Body of pancreas (tissue), 4 donors: ENCODE measurements at places on chromosomes 3 and 15. TPM values are rescaled to one million over a fixed set of nuclear protein-coding genes. Genes with fewer than 3 reads are reported as not detected.

ADAMTS17 gene
- total RNA-seq = 24.6 TPM

CA12 gene
- total RNA-seq = 16.1 TPM

RGMA gene
- 8.8 TPM for total RNA-seq

CORO2B gene
- total RNA-seq = 4.0 TPM

FBXW12 gene
- total RNA-seq = 3.4 TPM

DPPA2 gene
- not detected for total RNA-seq

- no peak overlapping the region for H3K4me3 ChIP-seq
- H3K36me3 ChIP-seq = no peaks in the 10 kb centered on the region
- no peaks in the 10 kb centered on the region for H3K27me3 ChIP-seq
- no peak for DNase-seq
- no peaks in the 10 kb centered on the region for H3K4me1 ChIP-seq
These were observed 459.7 kb upstream of the ZNF717 start for GRCh38 chr3:76245073-76245472.

DNA sequence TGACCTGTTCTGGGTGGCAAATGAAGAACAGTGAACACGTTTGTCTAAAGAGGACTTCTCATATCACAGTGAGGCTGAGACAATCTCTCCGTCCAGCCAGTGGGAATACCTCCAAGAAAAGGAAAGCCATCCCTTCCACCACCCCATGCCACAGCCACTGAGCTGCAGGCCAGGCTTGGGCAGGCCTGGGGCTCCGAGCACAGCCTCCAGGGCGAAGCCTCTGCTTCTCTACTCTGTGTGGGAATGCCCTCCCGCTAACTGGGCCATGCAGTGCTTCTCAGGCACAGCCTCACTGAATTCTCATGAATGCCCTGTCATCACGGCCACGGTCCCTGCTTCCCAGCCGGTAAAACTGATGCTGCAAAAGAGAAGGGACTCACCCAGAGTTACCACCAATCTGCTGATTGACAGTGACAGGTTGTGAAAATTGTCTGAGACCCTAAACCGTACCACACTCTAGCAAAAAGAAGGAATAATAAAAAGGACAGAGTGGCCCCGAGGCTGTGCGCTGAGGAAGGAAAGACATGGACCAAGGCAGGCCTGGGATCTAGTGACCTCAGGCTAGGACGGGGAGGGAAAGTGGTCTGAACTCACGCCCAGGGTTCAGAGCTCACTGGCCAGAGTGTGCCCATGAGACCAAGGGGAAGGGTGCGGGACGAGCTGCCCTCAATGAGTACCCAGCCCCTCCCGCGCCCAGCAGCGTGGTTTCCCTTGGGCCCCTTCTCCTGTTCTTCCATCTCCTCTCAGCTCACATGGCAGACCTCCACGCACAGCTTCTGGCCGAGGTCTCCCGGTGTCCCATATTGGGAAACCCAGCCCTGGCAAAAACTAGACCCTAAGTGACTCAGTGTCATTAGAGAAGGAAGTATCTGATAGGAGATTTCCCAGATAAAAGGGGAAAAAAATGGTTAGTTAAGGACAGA is 52.8 kb downstream of the DHX30 start:
- no peak overlapping the region for H3K4me3 ChIP-seq
- no peaks in the 10 kb centered on the region for H3K4me1 ChIP-seq
- H3K27me3 ChIP-seq = no peaks in the 10 kb centered on the region

- DNase-seq = no peak
- no peaks in the 10 kb centered on the region for H3K27me3 ChIP-seq
- H3K4me3 ChIP-seq = no peak overlapping the region
These were observed 30.7 kb downstream of the LRTM1 start for GRCh38 chr3:54897028-54897711.

DNA sequence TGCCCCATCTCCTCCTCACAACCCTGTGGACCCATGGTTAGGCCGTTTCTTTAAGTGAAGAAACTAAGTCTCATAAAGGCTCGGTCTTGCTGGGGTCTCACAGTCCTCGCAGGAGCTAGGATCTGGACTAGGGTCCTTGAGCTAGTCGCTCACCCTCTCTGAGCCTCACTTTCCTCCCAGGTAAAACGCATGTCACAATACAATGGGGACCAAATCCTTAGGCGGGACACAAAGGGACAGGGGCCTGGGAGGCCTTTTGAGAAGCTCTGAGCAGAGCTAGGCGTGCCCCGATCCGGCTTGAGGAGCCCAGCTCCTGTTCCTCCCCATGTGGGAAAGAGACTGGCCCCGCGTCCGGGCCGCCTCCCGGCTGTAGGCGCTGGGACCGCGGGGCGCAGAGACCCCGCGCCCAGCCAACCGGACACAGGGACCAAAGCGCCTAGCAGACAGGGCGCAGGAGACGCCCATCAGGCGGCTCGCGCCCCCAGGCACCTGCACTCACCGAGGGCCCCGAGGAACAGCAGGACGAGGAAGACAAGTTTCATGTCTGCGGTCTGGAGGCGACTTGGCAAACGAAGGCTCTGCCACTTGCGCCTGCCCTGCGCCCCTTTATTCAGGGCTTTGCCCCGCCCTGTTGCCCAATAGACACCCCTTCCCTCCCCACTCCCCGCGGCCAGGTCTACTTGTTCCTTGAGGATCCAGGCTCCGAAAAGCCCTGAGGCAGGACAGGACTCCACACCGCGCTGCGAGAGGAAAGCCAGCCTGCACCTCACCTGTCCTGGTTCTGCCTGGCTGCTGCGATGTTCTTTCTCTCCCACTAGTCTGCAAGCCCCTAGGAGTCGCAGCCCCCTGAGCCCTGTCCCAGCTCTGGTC is at the start of gene LTF:
Gene LTF, minus strand, starts transcription at position 580 of the 870 bp plus-strand sequence. Its CDS starts 38 bp downstream, at position 542.
- H3K4me1 ChIP-seq = peaks cover 22% of the 10 kb centered on the region
- H3K36me3 ChIP-seq = no peaks in the 10 kb centered on the region
- H3K4me3 ChIP-seq = no peak within 1 kb of the TSS
- no peaks in the 10 kb centered on the region for H3K27me3 ChIP-seq

- no peak for DNase-seq
- no peaks in the 10 kb centered on the region for H3K36me3 ChIP-seq
- H3K27ac ChIP-seq = no peak overlapping the region
- H3K4me3 ChIP-seq = no peak overlapping the region
- H3K27me3 ChIP-seq = no peaks in the 10 kb centered on the region
These were observed 284.5 kb upstream of the MME start for GRCh38 chr3:154795582-154795981.

GRCh38 chr3:40869939-40870338 is 329.4 kb upstream of the CTNNB1 start:
- H3K27ac ChIP-seq = no peak overlapping the region
- H3K27me3 ChIP-seq = no peaks in the 10 kb centered on the region
- no peak overlapping the region for H3K4me3 ChIP-seq
- no peaks in the 10 kb centered on the region for H3K36me3 ChIP-seq
- DNase-seq = no peak

- H3K4me1 ChIP-seq = no peaks in the 10 kb centered on the region
- DNase-seq = no peak
- H3K36me3 ChIP-seq = no peaks in the 10 kb centered on the region
These were observed 37.4 kb upstream of the MRPL3 start for GRCh38 chr3:131540143-131540542.

DNA sequence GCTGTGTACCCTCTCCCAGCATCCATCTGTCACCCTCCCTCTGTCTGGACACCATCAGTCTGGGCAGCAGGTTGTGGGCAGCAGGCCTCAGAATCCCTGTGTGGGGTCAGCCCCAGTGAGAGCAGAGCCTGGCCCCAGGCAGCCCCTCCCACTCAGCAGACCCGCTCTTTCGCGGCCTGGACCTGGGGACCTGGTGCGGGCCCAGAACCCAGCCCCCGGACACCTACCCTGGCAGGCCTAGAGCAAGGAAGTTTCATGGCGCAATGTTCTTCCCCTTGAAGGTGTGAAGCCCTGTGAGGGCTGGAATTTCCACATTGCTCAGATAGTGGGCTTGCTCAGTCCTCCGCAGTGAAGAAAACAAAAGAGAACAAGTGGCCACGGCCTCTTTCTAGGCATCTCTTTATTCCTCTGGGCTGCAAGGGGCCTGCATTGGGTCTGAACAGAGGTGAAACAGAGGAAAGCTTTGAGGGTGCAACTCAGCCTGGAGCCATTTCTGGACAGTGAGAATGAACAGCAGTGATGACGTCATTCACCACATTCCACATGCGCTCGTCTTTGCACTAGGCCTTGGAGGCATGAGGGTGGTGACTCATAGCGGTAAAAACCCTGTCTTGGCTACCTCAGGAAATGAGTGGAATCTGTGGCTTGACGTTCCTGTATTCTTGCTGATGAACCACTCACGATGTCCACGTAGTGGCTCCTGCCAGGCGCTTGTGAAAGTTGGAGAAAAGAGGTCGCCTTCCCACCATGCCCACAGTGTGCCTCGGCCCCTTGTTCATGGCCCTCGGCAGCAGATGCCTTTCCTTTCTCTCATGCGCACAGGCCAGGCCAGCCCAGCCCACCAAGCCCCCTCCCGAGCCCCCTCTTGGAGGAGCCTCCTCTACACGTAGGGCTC is 66.1 kb downstream of the SLC30A4 start:
- H3K27me3 ChIP-seq = no peaks in the 10 kb centered on the region
- H3K36me3 ChIP-seq = no peaks in the 10 kb centered on the region
- peak overlapping the region; percentile 69 for H3K27ac ChIP-seq
- H3K4me3 ChIP-seq = no peak overlapping the region
- peak; percentile 80 for DNase-seq

GRCh38 chr3:109803274-109803673 is 465.9 kb upstream of the DPPA4 start:
- no peaks in the 10 kb centered on the region for H3K27me3 ChIP-seq
- DNase-seq = no peak
- H3K36me3 ChIP-seq = no peaks in the 10 kb centered on the region
- H3K27ac ChIP-seq = no peak overlapping the region
- H3K4me1 ChIP-seq = no peaks in the 10 kb centered on the region
- H3K4me3 ChIP-seq = no peak overlapping the region

- no peak for DNase-seq
- H3K27me3 ChIP-seq = no peaks in the 10 kb centered on the region
- H3K36me3 ChIP-seq = peaks cover 14% of the 10 kb centered on the region
- H3K4me1 ChIP-seq = peaks cover 25% of the 10 kb centered on the region
- peak overlapping the region; percentile 17 for H3K27ac ChIP-seq
These were observed 7.8 kb downstream of the ANAPC13 start for GRCh38 chr3:134477938-134478337.

- no peak overlapping the region for H3K27ac ChIP-seq
- H3K4me3 ChIP-seq = no peak overlapping the region
- no peak for DNase-seq
- no peaks in the 10 kb centered on the region for H3K27me3 ChIP-seq
- no peaks in the 10 kb centered on the region for H3K36me3 ChIP-seq
These were observed 14.5 kb upstream of the WDR5B start for GRCh38 chr3:122430371-122430770.

DNA sequence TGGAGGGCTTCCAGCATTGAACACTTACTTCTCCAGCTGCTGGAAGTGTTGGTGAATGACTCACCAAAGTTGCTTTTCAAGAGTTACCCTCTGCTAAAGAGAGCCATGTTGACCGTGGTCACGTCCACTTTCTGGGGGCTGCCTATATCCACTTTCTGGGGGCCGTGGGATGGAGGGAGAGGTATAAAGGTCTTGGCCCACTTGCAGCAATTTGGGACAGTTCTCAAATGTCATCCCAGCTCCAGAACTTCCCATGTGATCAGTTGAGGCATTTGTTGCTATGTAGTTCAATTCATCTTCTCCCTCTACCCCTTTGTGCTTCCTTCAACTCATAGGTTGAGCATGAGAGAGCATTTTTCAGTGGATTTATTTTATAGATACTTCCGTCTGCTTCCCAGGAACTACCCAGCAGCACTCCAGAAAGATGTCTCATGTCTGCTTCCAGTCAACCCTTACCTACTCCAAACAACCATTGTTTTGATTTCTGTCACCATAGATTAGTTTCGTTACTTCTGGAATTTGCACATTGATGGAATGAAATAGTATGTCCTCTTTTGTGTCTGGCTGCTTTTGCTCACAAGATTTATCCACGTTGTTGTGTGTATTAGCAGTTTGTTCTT is 130.6 kb downstream of the TCF12 start:
- H3K36me3 ChIP-seq = no peaks in the 10 kb centered on the region
- H3K27ac ChIP-seq = no peak overlapping the region
- no peak for DNase-seq
- H3K4me1 ChIP-seq = peaks cover 9% of the 10 kb centered on the region

DNA sequence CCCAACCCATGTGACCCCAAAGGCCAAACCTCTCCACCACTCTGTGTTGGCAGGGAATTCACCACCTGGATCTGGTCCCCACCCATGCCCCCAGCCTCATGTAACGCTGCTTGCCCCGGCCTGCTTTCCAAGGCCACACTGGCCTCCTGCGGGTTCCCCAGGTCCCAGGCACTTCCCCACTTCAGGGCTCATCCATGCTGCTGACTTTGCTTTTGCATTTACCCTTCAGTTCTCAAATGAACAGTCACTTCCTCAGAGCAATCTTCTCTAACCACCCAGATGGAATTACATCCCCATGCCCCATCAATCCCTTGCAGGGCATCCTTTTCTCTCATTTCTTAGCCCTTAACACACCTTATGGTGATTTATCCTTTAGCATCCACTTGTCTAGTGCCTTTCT is 9.2 kb downstream of the DAPK2 start:
- no peaks in the 10 kb centered on the region for H3K4me1 ChIP-seq
- H3K36me3 ChIP-seq = no peaks in the 10 kb centered on the region
- no peaks in the 10 kb centered on the region for H3K27me3 ChIP-seq
- no peak overlapping the region for H3K27ac ChIP-seq
- no peak overlapping the region for H3K4me3 ChIP-seq

DNA sequence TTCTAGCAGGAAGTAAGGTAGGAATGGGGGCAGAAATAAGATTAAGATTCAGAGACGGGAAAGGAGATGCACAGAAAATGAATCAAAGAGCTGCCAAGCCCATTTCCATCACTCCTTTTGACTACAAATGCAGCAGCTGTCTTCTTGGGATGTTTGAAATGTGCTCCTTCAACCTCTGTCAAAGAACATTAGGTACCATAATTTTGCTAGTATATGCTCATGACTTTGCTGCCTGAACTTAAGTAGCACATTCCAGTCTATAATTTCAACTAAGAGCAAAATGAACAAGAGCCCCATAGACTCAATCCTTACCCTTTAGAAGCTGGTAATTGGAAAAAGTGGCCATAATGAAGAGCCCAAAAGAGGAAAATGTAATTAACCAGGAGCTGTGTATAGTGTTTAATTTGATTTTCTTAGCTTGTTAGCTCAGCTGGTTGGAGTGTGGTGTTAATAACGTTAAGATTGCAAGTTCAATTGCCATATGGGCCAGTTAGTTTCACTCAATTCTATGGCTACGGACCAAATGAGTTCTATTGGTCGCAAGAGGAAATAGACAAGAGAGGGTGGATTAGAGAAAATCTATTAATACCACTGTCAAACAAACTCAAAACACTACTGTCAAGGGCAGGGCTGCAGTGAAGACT is 349.9 kb downstream of the ZBBX start:
- H3K27me3 ChIP-seq = no peaks in the 10 kb centered on the region
- no peak overlapping the region for H3K4me3 ChIP-seq
- no peaks in the 10 kb centered on the region for H3K36me3 ChIP-seq

GRCh38 chr3:32882603-32883025 is 64.8 kb downstream of the TRIM71 start:
- H3K36me3 ChIP-seq = no peaks in the 10 kb centered on the region
- no peak overlapping the region for H3K27ac ChIP-seq
- no peak for DNase-seq
- H3K27me3 ChIP-seq = no peaks in the 10 kb centered on the region
- H3K4me3 ChIP-seq = no peak overlapping the region
- no peaks in the 10 kb centered on the region for H3K4me1 ChIP-seq
